ENCODE measurements at places on chromosomes 7 and 10.

- DNase-seq: peak; percentile 64
Observed at GRCh38 chr7:92158660-92159575, 20.0 kb downstream of the LRRD1 start.

- DNase-seq: no peak
Observed at GRCh38 chr10:63719226-63719856, 198.1 kb downstream of the REEP3 start.

DNA sequence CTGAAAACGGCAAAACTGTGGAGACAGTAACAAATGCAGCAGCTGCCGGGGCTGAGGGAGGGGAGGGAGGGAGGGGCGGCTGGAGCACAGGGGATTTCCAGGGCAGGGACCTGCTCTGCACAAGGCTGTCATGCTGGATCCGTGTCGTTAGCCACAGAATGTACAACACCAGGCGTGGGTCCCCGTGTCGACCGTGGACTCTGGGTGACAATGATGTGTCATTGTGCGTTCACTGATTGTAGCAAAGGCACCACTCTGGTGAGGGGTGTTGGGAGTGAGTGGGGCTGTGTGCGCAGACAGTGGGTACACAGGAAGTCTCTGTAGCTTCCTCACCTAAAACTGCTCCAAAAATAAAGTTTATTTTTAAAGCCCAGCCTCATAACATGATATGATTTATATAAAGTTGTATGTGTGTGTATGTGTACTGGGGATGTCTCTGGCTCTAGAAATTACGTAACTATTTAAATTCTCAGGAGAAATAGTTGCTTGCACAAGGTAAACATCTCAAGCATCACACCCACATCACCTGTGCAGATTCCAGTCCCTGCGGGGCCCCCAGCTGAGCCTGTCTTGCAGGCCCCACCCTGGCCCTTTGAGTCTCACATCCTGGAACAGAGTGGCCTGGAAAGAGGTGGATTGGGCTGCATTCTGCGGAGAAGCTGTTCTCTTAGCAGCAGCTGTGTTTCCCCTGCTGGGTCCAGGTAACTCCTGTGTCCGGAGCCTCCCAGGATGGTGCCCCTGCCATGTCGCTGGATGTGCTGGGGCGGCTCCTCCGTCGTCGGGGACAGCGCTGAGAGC lies 135.7 kb downstream of the DYNC2I1 start:
- no peak for DNase-seq

- peak; percentile 16 for DNase-seq
Observed at GRCh38 chr7:76262683-76263402, 39.6 kb upstream of the HSPB1 start.

DNA sequence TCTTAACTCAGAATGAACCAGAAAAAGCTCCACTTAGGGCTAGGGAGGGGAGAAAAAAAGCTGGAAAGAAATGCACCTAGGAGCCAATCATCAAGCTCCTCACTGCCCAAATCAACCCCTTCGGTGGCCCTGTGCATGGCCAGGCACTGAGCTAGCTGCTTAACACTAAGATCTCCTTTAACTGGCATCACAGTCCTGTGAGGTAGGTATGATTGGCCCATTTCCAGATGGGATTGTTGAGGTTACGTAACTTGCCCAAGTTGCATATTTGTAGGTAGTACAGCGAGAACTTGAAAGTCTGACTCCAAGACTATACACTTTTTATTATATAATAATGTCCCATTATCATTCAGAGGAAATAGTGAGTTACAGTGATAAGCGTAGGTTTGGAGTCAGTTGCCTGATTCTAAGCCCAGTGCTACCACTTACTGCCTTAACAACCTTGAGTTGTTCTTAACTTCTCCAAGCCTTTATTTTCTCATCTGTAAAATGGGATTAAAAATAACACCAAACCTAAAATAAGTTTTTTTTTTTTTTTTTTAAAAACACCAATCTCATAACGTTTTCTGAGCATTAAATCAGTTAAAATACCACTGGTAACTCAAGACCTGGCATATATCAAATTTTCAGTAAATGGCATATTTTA lies 37.2 kb upstream of the ACSL5 start:
- DNase-seq: no peak

DNA sequence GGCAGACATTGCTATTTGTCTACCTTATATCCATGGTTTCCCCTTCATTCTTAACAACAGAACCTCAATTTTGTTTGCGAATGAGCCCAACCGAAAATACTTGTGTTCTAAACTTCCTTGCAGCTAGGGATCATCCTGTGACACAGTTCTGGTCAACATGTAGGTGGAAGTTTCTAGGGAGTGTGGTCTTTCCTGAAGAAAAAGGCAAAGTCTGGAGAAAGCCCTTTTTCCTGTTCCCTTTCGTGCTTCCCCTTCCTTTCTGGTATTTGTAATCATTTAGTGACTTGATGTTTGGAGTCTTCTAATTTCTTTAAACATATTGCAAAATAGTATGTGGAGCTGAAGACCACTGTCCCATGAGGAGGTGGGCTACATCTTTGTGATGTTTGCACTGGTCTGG lies 2.9 kb upstream of the IFRD1 start:
- DNase-seq: no peak

- no peak for DNase-seq
Observed at GRCh38 chr7:16711730-16712129, 41.8 kb upstream of the TSPAN13 start.

GRCh38 chr10:100766693-100767421 lies 21.5 kb downstream of the PAX2 start:
- DNase-seq: no peak

GRCh38 chr7:25090374-25090773 lies 34.7 kb downstream of the CYCS start:
- no peak for DNase-seq

DNA sequence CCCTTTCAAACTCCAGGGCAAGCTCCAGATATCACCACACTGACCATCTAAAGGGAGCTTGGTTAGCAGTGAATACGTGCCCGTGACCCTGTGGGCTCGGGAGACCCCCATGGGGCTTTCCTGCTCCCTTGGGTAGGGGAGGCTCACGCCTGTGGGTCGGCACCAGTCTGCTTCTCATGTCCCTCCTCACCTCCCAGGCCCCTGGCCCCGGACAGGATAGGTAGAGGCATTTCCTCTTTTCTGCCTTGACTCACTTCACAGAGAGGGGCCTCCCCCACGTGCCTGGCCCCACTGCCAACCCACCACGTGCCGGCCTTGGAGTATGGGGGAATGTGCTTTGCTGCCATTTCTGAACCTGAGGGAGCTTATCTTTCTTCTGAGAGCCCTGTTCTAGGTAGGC lies 131.3 kb upstream of the FAM20C start:
- DNase-seq: no peak

GRCh38 chr10:14567421-14567820 lies 207.3 kb downstream of the FAM107B start:
- DNase-seq: no peak

DNA sequence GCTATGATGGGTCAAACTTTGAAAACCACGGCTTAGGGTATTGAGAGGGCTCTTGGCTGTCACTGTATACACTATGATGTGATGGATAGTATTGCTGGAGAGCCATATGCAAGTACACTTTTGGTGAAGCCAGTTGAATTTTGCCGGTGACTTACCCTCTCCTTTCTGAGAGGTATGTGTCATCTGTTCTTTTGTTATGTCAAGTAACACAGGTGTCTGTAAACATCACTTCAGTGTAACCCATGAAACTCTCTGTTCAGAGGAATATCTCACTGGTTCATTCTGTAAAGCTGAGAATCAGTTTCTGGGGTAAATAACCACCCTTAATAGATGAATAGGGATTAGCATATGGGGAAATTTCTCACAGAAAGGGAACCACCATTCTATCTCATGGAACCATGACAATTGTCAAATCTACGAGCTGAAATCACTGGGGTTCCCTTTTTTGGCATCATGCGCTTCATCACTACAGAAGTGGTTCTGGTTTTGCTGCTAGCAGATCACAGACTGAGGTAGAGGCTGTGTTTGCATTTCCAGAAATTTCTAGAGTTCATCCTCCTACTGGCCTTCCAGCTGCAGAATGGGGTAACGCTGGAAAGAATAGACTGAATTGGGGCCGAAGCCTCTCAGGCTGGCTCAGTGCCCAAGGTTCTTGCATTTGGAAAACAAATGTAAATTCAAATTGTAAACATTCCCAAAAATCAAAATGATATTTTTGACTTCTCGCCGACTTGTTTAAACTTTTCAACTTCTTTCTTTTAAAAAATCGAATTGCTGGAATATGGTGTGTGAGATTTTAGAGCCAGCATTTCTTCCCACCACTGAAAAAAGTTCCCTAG lies 83.3 kb upstream of the CREB5 start:
- DNase-seq: no peak

DNA sequence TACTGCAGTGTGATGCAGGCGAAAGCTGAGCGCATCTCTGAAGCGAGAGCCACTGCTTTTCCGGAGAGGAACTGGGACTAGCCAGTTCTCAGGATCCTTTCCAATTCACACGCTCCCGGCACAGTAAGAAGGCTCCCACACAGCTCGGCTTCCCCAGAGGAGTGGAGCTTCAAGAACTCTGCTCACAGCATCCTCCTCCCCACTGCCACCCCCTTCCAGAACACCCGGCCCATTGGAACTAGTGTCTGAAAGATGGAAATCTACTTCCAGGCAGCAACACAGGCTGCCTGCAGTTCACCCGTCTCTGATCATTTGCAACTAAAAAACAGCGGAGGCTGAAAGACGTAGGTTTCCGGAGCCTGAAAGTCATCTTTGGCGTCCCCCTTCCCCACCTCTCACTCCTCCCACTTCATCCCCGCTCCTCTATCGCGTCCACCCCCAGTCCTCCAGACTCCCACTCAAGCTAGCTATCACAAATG lies at the start of gene DGKB:
Gene DGKB (minus strand): TSS at position 163 of the 479 bp plus-strand sequence.
- no peak for DNase-seq

DNA sequence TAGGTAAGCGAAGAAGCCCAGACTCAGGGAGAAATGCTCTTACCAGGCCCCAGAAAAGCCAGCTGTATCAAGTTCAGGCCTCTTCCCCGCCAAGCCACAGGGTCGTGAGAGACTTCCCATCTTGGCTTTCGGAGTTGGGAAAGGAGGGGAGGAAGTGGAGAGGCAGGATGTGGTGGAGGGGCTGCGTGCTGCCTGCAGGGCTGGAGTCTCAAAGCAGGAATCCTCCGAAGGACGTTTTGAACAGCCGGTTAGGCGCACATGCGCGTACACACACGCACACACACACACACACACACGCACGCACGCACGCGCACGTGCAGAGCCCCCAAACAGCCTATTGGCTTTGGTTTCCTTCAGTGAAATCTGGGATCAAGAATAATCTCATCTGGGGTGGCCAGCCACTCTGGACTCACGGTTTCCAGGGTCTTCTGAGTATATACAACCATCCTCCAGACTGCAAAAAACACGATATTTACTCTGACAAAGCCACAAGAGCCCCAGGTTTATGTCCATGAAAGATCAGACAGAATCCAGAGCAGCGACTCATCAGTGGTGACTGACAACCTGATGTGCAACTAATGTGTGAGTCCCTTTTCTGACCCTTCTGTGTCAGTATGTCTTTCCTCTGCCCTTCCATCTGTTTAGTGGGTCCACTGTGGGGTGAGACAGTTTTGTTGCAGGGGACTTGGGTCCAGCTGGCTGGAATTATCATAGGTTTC lies 115.0 kb upstream of the ZNF438 start:
- peak; percentile 45 for DNase-seq

DNA sequence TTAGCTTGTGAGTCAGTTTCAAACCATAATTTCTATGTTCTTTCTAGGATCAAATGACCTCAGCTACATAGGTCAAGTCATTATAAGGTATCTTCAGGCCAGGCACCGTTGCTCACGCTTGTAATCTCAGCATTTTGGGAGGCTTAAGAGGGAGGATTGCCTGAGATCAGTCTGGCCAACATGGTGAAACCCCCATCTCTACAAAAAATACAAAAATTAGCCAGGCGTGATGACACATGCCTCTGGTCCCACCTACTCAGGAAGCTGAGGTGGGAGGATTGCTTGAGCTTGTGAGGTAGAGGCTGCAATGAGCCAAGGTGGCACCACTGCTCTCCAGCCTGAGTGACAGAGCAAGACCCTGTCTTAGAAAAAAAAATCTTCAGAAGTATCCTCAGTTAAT lies 362.3 kb downstream of the GATA3 start:
- no peak for DNase-seq

DNA sequence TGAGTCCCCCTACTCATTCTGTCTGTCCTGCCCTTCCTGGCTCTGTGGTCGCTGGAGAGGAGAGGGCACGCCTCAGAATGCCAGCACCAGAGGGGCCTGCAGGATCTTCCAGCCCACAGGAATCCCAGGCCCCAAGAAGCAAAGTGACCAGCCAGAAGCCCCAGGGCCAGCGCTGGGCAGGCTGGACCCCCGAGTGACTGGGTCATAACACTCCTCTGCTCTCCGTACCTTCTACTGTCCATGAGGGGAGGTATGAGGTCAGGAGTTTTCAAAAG lies 102.6 kb upstream of the GPR26 start:
- no peak for DNase-seq

DNA sequence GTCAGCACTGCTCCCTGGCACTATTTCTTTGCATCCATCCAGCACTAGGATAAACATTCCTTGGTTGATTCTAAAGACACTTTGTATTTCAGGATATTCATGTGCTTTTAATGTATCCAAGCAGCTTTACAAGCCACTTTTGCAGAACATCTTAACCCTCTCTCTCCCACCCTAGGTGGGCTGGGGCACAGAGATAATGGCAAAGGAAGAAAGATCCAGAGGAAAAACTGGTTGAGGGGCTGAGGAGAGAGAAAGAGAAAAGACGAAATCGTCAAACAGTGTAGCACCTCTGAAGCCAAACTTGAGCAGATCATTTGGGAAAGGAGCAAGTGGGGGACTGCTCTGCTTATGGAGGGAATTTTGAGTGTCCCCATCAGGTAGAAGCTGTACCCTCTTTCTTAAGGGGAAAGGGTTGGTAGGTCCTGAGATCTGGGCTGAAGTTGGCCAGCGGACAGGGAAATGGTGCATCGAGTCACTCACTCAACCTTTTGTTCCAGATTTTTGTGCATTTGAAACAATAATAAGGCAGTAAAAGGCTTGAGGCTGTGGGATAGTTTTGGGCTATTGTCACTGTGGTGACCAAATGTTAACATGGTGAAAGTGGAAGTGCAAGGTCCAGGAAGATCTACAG lies 4.2 kb upstream of the HOXA13 start:
- DNase-seq: no peak

- no peak for DNase-seq
Observed at GRCh38 chr7:148849393-148850098, 34.5 kb downstream of the EZH2 start.

- DNase-seq: no peak
Observed at GRCh38 chr10:73641328-73642060, at the start of gene MYOZ1. MYOZ1 (minus strand) TSS chr10:73641474; CDS start chr10:73640017, 1,457 bp downstream.

GRCh38 chr7:140349144-140349771 lies 49.1 kb downstream of the SLC37A3 start:
- DNase-seq: no peak

- no peak for DNase-seq
Observed at GRCh38 chr7:30453921-30454320, 24.7 kb downstream of the NOD1 start.

- no peak for DNase-seq
Observed at GRCh38 chr7:148572067-148572522, 18.5 kb upstream of the C7orf33 start.

DNA sequence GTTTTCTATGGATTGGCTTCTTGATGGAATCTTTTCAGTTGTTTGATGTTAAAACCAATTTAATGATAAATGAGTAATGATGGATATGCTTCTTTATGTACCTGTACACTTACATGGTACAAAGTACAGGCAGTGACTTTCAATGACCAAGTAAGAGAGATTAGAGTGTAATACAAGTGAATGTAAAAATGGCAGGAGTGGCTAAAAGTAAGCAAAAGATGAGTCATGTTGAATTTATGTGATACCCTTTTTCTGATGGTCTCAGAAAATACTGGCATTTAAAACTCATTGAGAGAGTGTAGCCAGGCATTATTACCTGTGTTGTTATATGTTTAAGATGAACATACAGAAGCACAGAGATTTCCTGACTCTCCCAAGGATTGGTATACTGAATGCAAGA lies 97.1 kb downstream of the GPR85 start:
- no peak for DNase-seq

Measured in AG04450 (cell line).